Neural crest cell (in vitro differentiated cells): ENCODE measurements at places on chromosomes 5 and 9. TPM values are rescaled to one million over a fixed set of nuclear protein-coding genes. Genes with fewer than 3 reads are reported as not detected.

GRCh38 chr9:34628656-34629490 lies at the start of gene ARID3C:
Gene ARID3C (minus strand): TSS chr9:34629066. CDS start chr9:34628014, 1,052 bp downstream.
- no peak within 1 kb of the TSS for H3K27ac ChIP-seq
- H3K27me3 ChIP-seq, result peaks cover 83% of the 10 kb centered on the region
- no peaks in the 10 kb centered on the region for H3K36me3 ChIP-seq
- peak within 1 kb of the TSS; percentile 77 for H3K4me3 ChIP-seq
- DNase-seq, result no peak

DNA sequence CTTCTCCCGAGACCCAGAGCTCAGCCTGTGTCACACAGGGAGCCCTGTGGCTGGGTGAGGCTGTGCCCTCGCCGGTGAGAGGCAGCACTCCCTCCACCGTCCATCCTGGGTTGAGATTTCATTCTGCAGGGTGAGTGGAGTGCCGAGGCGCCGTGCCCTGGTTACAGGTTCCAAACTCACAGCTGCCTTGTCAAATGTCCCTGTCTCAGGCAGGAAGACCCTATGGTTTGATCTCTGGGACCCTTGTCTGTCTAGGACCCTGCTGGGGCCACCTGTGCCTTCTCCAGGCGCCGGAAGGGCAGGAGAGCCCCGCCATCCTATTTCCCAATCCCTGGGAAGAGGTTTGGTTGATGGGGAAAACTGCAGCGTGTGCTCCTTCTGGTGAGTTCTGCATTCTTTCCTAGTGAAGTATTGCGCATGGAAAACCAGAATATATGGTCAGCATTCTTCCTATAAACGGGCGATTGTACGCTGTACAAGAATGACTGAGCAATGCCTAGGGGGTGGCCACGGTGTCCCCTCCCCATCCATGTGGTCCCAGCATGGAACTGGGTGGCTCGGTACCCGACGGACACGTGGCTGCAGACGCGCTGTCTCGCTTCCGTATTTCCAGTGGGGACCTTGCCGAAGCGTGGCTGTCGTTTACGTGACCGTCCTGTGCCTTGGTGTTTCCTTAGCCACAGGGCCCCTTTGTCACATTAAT lies 95.9 kb upstream of the COL5A1 start:
- DNase-seq, result no peak
- H3K4me3 ChIP-seq, result no peak overlapping the region
- H3K27me3 ChIP-seq, result no peaks in the 10 kb centered on the region
- no peaks in the 10 kb centered on the region for H3K36me3 ChIP-seq
- H3K4me1 ChIP-seq, result peaks cover 44% of the 10 kb centered on the region

- DNase-seq, result no peak
- no peak overlapping the region for H3K4me3 ChIP-seq
Measured at GRCh38 chr5:59532979-59533729, 360.4 kb downstream of the PDE4D start.

GRCh38 chr5:97778451-97778850 lies 595.4 kb upstream of the RIOK2 start:
- H3K4me3 ChIP-seq, result no peak overlapping the region
- no peaks in the 10 kb centered on the region for H3K4me1 ChIP-seq
- H3K27ac ChIP-seq, result no peak overlapping the region

GRCh38 chr5:131104169-131104808 lies 60.8 kb downstream of the HINT1 start:
- H3K36me3 ChIP-seq, result no peaks in the 10 kb centered on the region
- no peak overlapping the region for H3K4me3 ChIP-seq
- no peaks in the 10 kb centered on the region for H3K4me1 ChIP-seq
- no peaks in the 10 kb centered on the region for H3K27me3 ChIP-seq
- no peak overlapping the region for H3K27ac ChIP-seq
- no peak for DNase-seq

DNA sequence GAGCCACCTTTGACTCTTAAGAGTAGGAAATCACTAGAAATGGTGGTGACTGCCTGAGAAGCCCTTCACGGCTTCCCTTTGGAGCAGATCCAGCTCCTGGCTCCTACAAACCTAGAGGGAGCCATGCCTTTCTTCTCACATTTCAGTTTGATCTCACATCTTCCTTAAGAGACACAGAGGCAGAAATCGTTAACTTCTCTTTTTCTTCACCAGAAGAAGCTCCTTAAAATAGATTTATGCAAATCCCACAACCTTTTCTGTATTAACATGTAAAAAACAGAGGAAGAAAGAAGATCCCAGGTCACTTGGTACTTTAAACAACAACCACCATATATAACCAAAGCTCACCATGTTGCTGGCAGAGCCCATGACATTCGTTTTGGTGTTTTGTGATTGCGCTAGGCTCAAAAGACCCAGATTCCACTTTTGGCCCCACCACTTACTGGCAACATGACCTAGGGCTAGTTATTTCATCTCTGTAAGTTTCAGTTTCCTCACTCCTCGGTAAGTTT lies 29.6 kb downstream of the PAX5 start:
- no peak for DNase-seq
- H3K36me3 ChIP-seq, result no peaks in the 10 kb centered on the region
- no peak overlapping the region for H3K27ac ChIP-seq
- peaks cover 59% of the 10 kb centered on the region for H3K27me3 ChIP-seq

Gene DNAJB5
- total RNA-seq, result 27.1 and 28.7 TPM in 2 replicates
